Activated T-helper 1 cell treated with anti-CD3 and anti-CD28 coated beads, Interleukin-2, amount 50 U/mL, for 16 hours (primary cell): ENCODE measurements at places on chromosomes 5 and 9.

GRCh38 chr9:107337676-107338590 lies 54.9 kb downstream of the RAD23B start:
- DNase-seq = no peak

DNA sequence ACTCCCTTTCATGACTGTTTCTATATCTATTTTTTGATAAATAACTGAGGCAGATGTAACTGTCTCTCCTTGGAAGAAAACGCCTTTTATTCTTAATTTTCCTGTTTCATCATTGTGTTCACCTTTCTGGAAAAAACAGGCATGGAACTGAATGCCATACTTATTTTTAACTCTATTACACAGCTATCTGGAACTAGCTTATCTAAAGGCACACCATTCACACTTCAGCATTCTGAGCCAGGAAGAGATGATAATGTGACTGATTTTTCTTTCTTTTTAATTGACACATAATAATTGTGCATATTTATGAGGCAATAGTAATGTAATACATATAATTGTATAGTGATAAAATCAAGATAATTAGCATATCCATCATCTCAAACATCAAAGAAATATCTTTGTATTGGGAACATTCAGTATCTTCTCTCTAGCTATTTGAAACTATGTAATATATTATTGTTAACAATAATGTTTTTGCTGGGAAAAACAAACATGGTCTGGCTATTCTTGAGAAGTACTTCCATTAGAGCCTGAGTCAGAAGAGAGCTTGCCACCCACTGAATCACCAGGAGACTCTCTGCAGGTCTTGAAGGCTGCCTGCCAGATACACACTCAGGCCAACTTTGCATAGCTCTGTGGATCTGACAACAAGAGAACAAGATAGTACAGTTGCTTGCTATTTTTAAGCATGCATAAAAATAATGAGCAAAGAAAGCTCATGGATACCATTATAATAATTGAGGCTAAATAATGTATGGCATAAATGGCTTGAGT lies 501.0 kb upstream of the EDIL3 start:
- DNase-seq = no peak

- DNase-seq = peak; percentile 25
Measured at GRCh38 chr5:132437604-132438266, 52.8 kb downstream of the IRF1 start.

DNA sequence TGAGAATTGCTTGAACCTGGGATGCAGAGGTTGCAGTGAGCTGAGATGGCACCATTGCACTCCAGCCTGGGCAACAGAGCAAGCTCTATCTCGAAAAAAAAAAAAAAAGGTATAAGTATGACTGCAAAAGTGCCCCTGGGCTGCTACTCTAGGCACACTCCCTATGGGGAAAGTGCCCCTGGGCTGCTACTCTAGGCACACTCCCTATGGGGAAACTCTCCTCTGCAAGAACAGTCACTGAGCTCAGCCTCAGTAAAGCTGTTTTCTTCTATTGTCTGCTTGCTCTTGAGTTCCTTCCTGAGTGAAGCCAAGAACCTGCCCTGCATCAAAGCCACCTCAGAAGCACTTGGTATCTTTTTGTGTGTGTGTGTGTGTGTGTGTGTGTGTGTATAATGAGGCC lies 20.9 kb upstream of the TENT2 start:
- no peak for DNase-seq

GRCh38 chr5:141876628-141877355 lies 1.4 kb downstream of the PCDH1 start:
- DNase-seq = no peak

DNA sequence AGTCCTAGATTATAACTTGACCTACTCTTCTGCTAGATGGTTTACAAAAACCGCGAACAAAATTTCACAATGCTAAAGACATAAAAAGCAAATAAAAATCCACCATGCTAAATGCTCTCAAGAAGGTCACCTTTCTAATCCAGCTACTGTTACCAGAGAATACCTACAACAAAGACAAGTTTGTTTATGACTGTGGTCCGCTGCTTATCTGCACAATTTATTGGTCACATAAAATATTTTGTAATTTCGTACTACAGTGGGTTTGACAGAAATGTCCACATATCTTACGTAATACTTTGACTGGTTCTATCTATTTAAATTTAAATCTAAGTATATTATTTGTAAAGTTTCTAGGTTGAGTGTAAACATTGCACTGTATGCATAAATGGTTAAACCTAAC lies 257.6 kb upstream of the ZNF608 start:
- DNase-seq = no peak
